Epithelial cell of proximal tubule (primary cell): ENCODE measurements at places on chromosomes 7 and 10. TPM values are rescaled to one million over a fixed set of nuclear protein-coding genes. Genes with fewer than 3 reads are reported as not detected.

DNA sequence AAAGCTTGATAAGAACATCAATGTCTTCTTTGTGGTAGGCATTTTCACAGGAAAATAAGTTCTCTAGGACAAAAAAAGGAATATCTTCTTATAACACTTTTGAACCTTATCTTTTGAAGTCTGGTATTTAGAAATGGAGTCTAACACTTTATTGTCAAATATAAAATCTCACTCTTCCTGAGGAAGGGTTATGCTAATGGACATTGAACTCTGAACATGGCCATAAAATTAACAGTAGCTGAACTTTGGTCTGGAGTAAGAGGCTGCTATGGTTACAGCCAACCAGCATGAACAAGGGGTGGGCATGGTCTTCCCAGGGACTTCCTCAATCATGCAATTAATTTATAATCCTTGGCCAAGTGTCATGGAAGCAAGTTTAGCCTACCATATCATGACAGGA is at the start of gene CLRN3:
Gene CLRN3, minus strand, starts transcription at position 199 of the 400 bp plus-strand sequence. Its CDS starts 157 bp downstream, at position 42.
- DNase-seq: no peak

DNA sequence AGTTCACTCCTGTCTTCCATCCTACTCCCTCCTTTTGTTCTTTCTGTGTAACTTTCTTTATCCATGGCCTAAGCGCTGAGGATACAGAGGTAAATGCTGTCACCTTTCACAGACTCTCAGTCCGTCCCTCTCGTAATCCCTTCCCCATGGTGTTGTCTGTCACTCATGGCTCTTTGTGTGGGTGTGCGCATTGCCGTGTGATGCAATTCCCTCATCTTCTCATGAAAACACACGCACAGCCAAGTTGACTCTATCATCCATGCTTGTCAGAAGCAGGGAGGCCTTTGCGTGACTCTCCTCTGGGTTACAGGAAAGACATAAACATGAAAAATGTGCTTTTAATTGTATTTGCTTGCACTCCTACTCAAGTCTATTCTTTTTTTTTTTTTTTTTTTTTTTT is 125.6 kb upstream of the C7orf33 start:
- DNase-seq: no peak

DNA sequence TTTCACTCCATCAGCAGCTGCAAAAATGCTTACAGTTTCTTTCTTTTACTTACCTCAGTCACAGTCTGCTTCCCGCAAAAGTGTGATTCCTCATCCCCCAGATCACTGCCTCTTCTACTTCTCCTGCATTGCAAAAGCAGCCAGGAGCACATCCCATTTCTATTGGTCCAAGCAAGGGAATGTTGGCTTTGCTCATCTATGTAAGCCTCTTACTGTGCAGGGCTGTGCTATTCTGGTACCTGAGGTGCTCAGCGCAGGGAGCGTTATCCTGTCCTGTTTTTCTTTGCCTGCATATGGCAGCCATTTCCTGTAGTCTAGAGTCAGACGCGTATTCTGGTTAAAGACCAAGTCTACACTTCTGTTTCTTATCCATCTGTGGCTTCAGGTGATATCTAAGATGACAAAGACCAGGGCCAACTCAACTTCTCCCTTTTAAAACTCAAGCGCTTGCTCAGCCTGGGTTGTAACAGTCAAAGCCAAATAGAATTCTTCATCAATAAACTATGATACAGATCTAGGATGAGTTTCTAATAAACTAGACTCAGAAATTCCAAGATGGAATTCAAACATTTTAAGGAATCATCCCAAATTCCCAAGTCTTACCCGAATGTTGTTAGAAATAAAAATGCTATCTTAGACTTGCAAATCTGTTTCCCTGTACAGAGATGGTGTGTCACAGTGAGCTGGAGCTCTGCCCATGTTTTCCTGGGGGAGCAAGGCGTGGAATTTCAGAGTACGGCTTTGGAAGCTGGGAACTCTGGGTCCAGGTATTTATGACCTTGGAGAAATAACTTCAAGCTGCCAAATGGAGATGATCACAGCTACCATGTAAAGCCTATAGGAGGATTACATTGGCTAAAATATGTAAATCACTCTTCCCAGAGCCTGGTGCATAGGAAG is 6.1 kb upstream of the RBM17 start:
- DNase-seq: no peak

- no peak for DNase-seq
These were observed 11.6 kb upstream of the TNPO3 start for GRCh38 chr7:129066290-129067131.

DNA sequence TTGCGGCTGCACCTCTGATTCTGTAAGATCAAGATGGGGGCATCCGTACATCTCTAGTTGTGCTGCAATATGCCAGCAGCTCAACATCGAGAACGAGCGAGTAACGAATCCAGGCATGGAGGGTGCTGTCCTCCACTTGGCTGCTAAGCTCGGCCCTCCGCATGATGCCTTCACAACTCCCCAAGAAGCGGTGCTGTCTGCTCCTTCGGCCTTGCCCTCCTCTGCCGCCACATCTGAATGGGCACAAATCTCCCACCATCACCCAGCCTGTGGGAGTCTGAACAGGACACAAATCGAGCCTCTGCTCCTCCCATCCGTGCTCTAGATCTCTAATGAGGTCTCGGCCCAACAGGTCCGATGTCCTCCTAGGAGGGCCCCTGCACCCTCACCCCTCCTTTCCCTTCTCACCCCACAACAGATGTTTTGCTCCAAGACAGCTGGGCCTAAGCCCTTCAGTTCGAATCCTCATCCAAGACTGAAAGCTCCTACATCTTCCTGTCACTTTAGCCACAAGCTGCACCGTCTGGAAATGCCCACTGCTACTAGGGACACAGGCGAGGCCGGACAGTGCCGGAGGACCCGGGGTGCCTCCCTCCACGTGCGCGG is 86.7 kb downstream of the ZNF33B start:
- no peak for DNase-seq

- DNase-seq: no peak
These were observed 38.1 kb downstream of the CFAP46 start for GRCh38 chr10:132904181-132904813.

DNA sequence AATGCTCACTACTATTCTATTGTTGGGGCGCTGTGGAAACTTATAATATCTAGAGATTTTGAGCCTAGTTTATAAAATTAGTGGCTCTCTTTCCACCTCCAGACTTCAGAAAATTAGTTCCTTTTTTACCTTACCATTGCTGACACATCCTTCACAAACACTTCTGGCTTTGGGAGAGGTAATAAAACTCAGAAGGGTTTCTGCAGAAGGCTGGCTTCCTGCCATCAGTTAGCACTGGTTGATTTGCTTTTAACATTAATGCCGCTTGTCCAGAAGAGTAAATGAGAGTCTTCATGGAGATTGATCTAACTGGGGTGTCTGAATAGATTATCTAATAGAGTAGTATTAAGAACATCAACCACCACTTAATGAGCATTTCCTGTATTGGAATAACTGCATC is 20.3 kb downstream of the ACSM6 start:
- no peak for DNase-seq

DNA sequence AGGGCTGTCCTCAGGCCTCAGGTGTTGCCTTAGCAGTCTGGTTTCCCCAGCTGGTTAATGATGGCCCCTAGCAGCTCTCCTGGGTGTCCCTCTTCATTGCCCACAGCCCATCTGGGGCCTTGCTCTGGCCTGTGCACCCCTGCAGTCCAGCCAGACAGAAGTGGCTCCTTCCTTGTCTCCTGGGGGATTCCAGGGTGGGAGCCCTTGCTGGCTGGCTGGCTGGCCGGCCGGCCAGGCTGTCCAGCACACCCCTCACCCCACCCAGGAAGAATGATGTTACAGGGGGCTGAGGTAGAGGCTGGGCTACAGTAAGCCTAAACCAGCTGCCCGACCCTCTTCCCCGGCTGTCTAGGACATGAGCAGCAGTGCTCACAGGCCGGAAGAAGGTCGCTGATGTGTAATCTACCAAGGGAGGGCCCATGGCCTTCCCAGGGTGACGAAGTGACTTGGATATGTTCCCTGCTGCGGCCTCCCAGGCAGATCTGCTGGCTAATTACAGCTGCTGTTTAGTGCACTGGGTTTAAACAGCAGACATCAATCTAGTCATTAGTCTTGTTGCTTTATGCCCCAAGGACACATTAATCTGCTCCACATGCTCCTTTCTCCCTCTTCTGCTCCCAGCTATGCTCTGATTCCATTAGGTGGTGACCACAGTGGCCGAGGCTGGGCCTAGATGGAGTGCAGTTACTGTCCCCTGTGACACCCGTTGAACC is 53.8 kb upstream of the LRRC4 start:
- no peak for DNase-seq

- DNase-seq: no peak
These were observed 348.7 kb upstream of the SEMA3C start for GRCh38 chr7:81267508-81267907.

- no peak for DNase-seq
These were observed 87.5 kb upstream of the IFRD1 start for GRCh38 chr7:112362731-112363131.

Gene ZNF33A
- total RNA-seq: 10.0 and 14.0 TPM in 2 replicates

Gene MYOZ1
- total RNA-seq: 1.1 TPM in 1 of 2 replicates, not detected in the other

Gene FZD1
- total RNA-seq: 4.7 and 5.9 TPM in 2 replicates

Gene FANK1
- total RNA-seq: 2.8 and 9.2 TPM in 2 replicates

Gene ATRNL1
- total RNA-seq: 11.7 and 12.4 TPM in 2 replicates
